ENCODE measurements at places on chromosomes 12 and 14. TPM values are rescaled to one million over a fixed set of nuclear protein-coding genes. Genes with fewer than 3 reads are reported as not detected.

CDK2 gene
- total RNA-seq = 35.5 TPM

NOVA1 gene
- 13.8 TPM for total RNA-seq

DNA sequence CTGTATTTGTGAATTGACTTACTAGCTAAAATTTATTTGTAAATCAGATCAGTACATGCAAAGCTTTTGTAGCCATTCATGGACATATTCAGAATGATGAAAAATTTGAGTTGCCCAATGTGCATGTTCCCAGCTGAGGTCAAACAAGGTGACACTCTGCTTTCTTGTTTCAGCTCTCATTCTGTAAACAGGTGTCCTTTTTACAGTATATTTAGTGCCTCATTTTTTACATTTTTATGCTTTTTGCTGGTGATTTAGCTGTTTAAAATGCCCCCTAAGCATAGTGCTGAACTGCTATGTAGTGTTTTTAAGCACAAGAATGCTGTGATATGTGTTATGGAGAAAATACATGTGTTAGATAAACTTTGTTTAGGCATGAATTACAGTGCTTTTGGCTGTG lies 76.3 kb downstream of the MIA2 start:
- DNase-seq = no peak

DNA sequence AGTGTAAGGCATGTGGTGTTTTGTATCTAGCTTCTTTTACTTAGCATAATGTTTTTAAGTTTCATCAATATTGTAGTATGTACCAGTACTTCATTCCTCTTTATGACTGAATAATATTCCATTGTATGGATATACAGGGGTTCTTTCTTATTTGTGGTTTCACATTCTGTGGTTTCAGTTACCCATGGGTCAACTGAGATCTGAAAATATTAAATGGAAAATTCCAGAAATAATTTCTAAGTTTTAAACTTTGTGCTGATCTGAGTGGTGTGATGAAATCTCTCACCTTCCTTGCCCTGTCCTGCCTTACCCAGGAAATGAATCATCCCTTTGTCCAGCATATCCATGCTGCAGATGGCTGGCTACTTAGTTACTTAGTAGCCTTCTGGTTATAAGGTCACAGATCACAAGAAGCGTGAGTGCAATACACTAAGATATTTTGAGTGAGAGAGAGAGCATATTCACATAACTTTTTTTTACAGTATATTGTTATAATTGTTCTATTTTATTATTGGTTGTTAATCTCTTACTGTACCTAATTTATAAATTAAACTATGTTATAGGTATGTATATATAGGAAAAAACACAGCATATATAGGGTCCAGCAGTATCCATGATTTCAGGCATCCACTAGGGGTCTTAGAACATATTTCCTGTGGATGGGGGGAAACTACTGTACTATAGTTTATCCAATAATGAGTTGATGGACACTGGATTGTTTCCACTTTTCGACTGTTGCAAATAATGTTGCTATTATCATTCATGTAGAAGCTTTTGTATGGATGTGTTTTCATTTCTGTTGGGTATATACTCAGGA lies 59.6 kb upstream of the LRTM2 start:
- no peak for DNase-seq

DNA sequence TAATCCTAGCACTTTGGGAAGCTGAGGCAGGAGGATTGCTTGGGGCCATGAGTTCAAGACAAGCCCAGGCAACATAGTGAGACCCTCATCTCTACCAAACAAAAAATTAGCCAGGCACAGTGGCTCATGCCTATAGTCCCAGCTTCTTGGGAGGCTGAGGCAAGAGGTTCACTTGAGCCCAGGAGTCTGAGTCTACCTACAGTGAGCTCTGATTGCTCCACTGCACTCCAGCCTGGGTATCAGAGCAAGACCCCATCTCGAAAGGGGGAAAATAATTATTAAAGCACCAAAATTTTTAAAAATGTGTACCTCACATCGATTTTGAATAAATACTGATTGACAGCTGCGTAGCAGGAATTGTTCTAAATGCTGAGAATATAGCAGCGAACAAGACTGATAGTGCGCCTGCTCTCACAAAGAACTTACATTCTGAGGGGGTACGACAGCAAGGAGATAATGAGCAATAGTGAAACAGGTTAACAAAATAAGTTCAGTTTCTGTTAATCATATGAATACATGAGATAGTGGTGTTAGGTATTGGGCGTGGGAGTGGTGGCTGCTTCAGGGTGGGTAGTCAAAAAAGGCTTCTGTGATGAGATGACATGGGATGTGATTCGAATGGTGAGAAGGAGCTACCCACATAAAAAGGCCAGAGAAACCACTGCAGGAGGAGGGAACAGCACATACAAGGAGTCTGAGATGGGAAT lies 19.6 kb downstream of the HCFC2 start:
- DNase-seq = no peak

DNA sequence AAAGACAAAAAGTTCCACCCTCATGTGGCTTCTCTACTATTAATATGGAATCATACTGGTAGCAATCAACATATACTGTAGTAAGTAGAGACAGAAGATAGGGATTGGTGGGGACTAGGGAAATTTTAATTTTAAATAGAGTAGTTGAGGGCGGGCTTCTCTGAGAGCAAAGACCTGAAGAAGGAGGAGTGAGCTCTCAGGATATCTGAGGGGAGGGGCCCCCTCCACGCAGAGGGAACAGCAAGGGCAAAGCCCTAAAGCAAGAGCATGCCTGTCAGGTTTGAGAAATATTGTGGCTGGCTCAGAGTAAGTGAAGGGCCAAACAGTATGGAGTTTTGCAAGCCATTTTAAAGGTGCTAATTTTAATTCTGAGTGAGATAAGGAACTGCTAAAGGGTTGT lies 64.3 kb downstream of the PCNX1 start:
- DNase-seq = no peak

DNA sequence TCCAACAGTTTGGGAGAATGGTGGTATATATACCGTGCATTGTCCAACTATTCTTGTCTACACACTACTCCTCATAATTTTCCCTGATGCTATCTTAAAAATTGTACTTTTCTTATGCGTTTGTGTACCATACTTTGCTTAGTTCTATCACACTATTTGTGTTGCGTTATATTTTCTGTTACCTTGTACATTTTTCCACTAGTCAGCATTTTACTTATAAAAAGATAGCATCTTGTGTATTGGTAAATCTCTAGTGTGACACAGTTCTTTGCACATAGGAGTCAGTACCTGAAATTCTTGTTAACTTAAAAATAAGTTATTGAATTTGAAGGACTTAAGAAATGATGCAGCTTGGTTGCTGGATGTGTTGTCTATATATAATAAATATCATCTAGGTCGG lies 201.8 kb upstream of the LMO3 start:
- no peak for DNase-seq

Data from aorta (tissue), 5 donors.